IPS-NIHi11 (cell line): ENCODE measurements at places on chromosomes 7 and 10.

DNA sequence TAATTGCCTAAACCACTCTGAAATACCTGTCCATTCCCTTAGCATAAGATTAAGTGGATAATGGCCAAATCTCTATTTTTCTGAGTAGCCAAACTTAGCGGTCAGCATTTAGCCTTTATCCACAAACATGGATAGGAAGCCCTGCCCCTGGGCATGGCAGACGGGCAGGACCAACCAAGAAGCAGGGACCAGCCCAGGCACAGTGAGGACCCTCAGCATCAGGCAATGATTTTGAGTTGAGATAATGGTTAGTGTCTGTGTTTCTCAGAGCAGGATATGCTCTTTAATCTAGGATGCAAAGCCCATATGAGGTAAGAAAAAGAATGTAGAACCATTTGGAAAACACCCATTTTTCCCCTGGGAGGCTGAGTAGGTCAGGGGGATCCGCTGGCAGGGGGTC lies 131.7 kb downstream of the DPP6 start:
- no peak for DNase-seq

DNA sequence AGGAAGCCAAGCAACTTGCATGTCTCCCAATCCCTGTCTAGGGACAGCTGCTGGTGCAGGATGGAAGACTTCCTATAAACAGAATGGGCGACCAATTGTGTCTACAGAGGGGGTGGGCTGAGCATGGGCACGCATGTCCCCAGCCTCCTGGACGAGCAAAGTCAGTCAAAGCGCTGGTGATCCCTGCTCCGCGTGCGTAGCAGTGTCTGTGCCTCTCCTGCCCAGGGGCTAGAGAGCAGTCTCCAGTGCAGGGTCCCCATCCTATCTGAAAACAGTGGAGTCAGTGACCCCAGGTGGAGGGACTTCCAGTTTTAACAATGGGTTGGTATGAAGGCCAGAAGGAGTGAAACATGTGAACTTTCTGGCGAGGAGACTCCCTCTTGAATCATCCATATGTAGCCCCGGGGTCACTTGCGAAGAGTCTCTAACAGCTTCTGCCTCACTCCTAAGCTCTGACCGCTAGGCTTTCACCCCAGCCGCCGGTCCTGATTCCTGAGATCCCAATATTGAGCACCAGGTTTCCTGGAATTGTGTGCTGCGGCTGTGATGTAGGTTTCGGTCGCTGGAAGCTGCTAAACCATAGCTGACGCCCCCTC lies 714 bp upstream of the CASP2 start:
- no peak for DNase-seq

DNA sequence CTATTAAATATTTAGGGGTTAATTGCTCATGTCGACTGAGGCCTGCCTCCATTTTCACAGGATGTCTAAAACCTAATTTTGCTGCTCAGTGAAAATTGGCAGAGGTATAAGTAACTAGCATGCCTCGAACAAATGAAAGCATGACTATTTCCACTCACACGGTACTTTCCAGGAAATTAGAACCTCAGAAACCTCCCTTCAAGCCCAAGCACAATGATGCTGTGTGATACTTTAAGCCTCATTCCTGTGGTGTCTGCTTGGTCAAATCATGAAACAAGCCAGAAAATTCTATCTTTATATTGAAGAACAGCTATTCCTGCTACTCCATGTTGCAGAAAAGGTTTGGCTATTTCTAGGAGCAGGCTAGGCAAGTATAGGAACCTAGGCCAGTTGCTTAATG lies 203.0 kb downstream of the SORCS3 start:
- DNase-seq: no peak

DNA sequence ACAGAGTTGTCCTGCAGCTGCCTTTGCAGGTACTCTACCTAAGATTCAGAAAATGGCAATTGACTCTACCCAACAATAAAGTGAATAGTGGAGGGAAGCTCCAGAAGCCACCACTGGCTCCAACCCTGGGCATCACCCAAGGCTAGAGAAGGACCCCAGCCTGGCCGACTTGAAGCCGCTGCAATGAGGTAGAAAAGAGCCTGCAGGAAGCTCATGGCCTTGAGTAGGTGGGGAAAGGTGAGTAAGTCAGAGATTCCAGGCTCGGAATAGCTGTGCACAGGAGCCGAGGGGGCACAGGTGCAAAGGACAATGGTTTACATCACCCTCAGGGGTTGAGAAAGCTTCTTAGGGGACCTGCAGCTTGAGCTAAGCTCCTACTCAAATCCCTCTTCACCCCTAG lies 83.6 kb downstream of the AOAH start:
- DNase-seq: no peak

- DNase-seq: peak; percentile 25
Measured at GRCh38 chr10:99395750-99396445, 34.5 kb downstream of the GOT1 start.

GRCh38 chr7:92830532-92831110 lies 5.8 kb downstream of the CDK6 start:
- DNase-seq: no peak

DNA sequence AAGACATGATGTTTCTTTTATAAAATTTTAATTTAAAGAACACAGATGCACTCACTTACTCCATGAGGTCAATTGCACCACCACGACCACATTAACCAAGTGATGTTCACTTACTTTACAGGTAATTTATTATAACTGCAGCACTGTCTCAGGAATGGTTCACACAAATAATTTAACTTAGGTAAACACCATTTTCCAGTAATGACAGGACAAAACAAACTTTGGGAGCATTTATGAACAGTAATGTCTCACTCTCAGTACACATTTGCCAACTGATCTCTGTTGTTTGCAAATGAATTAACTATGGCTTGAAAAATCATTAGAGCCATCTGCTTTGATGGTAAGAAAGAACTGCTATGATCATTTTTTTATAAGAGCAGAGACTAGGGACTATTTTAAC lies 150.4 kb downstream of the ETV1 start:
- DNase-seq: no peak

GRCh38 chr7:134196439-134196838 lies 69.3 kb downstream of the LRGUK start:
- DNase-seq: no peak

DNA sequence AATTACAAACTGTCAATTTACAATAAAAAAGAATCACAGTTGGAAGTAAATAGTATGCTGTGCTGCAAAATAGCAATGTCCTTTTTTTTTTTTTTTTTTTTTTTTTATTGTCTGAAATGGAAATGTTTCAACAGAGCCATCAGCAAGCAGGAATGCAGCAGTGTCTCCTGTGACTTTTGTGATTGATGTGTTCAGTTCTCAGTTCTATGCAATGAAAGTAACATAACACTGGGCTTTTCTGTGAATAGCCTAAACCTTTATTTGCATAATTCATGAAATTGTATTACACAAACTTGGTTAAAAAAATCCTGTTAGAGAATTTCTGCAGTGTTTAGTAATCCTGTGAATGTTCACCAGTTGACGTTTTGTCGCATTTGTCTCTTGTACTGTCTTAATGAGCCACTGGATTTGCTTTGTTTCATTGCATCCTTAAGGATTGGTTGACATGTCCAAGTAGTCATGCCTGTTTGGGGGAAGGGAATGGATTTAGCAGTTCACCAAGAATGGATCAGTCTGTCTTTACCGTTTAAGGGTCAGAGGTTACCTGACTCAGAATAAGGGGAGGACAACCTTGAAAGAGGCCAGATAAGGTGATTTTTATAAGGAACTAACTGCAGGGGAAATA lies 192.7 kb downstream of the MLLT10 start:
- DNase-seq: no peak

DNA sequence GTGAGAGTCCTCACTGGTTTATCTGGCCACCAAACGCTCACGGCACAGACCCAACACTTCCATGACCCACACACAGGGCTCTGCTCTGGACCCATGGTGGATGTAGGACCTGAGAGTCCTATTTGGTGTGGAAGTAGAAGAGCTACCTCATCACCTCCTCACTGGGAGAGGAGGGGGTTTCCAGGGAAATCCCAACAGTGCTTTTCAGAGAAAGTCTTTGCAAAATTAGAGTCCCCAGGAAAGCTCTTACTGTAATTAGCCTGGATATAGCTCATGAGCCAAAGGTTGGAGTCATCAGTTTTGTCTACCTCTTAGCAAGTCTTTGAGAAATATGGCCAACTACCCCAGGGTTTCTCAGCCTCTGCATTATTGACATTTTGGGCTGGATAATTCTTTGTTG lies 34.7 kb upstream of the TARP start:
- no peak for DNase-seq

GRCh38 chr7:90455163-90456030 lies 14.0 kb upstream of the PTTG1IP2 start:
- peak; percentile 81 for DNase-seq

DNA sequence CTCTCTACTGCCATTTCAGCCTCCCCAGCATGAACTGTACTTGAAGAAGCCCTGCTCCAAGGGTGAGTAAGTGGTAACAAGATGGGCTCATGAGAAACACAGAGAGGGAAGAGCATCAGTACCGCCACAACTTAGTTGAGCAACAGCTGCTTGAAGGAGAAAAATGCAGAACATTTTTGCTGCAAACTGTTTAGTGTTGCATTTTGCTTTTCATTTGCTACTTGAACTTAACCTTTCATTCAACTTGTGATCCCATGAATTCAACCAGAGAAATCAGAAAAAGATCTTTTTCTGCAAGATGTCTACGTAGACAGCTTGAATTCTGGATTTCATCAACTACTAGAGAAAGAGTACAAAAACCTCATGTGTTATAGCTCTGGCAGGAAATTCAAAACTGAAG lies 40.7 kb downstream of the ANK3 start:
- DNase-seq: no peak

DNA sequence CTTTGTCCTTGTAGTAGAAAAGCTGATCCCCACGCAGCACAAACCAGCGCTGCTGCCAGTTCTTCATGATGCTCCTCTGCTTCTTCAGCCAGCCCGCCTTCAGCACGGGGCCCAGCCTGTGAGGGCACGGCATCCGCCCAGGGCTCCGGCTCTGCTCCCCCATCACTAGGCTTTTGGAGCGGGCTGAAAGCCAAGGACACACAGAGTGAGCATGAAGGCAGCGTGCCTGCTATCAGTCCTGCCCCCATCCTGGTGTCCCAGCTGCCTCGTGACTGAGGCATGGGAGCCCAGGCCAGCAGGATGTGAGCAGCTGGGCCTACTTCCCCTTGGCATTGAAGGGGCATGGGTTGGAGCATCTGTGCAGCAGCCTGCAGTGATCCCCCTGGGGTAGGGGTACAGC lies 21.9 kb downstream of the ARHGAP22 start:
- no peak for DNase-seq

GRCh38 chr7:30804078-30804661 lies 33.0 kb downstream of the MINDY4 start:
- DNase-seq: no peak

- DNase-seq: peak; percentile 15
Measured at GRCh38 chr10:102870221-102870620, 951 bp downstream of the AS3MT start.

DNA sequence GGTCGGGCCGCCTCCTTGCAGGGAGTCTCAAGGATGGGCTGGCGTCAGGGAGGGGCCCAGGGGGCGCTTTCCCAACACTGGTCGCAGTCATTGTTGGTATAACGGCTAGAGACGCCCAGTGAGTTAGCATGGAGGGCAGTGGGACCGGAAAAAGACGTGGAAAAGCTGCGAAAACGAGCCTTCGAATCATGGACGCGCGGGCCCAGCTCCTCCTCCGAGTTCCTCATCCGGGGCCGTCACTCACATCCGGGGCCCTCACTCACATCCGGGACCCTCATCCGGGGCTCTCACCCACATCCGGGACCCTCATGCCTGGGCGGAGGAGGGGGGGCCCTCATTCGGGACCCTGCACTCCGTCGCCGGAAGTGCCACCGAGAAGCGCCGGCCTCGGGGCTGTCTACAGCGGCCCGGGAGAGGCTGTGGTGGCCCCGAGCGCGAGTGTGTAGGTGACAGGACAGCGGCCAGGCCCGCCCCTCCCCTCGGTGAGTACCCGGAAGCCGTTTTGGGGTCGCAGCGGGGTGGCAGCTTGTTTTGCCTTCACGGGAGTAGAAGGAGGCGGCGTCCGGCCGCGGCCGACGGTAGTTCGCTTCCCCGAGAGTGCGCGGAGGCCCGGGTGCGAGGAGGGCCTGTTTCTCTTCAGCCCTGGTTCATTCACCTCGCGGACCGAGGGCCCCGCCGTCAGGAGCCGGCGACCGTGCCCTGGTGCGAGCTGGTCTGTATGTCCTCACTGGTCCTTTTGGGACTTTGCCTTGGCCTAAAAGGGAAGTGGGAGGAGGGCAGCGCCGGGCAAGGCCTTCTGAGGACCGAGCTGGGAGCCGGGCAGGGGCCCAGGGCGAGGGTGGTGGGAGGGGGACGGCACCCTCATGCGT lies at the start of gene ZNF655:
TSS of gene ZNF655 (plus strand) at position 337 of the 869 bp plus-strand sequence. CDS start 1,918 bp downstream, outside the sequence.
- DNase-seq: peak; percentile 98

GRCh38 chr10:89644691-89644966 lies 413 bp downstream of the PANK1 start:
- DNase-seq: no peak

- no peak for DNase-seq
Measured at GRCh38 chr10:45375101-45375500, 1.1 kb downstream of the ALOX5 start.

- DNase-seq: no peak
Measured at GRCh38 chr10:14958872-14959220, 342 bp upstream of the MEIG1 start.

DNA sequence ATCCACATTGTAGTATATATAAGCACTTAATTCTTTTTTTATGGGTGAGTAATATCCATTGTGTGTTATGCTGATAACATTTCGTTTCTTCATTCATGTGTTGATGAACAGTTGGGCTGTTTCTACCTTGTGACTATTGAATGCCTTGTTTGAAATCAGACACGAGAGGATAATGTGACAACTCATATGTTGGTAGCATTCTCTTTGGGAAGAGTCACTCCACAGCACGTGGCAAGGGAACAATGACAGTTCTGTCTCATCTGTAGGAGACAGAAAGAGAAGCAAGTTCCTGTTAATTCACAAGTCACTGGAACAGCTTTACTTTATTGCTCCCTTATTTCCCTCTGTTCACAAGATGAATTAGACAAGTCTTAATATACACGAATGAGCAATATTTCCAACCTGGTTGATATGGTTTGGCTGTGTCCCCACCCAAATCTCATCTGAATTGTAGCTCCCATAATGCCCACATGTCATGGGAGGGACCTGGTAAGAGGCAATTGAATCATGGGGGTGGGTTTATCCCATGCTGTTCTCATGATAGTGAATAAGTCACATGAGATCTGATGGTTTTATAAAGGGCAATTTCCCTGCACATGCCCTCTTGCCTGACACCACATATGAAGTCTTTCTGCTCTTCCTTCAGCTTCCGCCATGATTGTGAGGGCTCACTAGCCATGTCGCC lies 125.3 kb downstream of the SEC23IP start:
- no peak for DNase-seq

GRCh38 chr10:99539120-99539519 lies 6.4 kb downstream of the NKX2-3 start:
- no peak for DNase-seq

GRCh38 chr7:134742688-134743350 lies 36.6 kb upstream of the CALD1 start:
- no peak for DNase-seq

DNA sequence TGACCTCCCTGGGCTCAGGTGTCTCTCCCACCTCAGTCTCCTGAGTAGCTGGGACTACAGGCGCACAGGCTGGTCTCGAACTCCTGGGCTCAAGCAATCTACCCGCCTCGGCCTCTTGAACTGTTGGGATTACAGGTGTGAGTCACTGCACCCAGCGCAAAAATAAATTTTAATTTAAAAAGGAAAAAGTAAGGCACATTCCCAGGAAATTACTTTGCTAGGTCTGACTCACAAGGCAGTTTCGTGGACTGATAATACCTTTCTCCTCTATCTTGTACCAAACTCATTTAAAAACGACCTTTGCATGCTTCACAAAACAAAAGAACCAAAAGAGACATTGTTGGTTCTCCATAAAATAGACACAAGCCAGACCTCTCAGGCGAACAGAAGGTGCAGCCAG lies 29.7 kb downstream of the PARP12 start:
- no peak for DNase-seq
